Astrocyte of the hippocampus (primary cell): ENCODE measurements at places on chromosomes 13 and 19.

GRCh38 chr19:609004-609346 lies 19.3 kb downstream of the HCN2 start:
- DNase-seq, result peak; percentile 52

DNA sequence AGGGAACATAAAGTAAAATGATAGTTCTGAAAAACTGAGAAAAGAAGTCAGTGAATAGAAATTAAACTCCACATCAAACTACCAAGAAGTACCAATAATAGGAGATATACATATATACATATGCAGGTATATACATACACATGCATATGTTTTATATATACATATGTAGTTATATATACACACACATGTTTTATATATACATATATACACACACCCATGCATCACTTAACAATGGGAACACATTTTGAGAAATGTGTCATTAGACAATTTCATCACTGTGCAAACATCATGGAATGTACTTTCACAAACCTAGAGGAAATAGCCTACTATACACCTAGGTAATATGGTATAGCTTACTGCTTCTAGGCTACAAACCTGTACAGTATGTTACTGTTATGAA lies 626.8 kb upstream of the PCDH9 start:
- no peak for DNase-seq

DNA sequence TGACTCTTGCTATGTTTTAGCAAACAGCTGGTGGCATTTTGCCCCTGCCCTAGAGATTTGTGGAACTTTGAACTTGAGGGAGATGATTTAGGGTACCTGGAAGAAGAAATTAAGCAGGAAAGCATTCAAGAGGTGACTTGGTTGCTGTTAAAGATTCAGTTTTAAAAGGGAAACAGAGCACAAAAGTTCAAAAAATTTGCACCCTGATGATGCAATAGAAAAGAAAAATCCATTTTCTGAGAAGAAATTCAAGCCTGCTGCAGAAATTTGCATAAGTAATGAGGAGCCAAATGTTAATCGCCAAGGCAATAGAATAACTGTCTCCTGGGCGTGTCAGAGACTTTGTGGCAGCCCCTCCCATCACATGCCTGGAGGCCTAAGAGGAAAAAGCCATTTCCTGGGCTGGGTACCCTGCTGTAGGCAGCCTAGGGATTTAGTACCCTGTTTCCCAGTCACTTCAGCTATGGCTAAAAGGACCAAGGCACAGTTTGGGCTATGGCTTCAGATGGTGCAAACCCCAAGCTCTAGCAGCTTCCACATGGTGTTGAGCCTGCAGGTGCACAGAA lies 958.5 kb upstream of the MIR17HG start:
- no peak for DNase-seq

DNA sequence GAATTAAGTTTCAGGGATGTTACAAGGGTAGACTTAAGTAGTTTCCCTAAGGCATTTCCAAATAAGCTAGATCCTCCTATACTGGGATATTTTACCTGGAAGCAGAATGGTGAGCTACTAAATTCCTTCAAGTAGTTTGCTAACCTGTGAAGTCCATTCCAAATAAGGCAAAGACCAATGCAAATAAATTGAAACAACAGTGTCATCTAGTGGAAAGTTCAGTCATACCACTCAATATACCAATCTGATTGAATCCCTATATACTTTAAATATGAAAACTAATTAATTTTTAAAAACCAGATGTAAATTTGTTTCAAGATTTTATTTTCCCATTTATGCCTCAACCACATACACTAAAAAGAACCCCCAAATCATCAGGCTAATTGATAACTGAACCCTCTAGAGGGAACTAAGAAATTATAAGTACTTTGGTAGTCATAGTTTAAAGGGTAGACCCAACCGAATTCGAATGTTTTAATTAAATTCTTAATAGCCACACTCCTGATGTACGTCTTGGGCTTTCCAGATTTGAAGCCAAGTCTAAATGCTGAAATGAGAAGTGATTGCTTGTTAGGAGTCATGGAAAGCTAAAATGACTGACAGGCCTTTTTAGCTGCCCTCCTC lies 223.7 kb downstream of the TBC1D4 start:
- peak; percentile 69 for DNase-seq

DNA sequence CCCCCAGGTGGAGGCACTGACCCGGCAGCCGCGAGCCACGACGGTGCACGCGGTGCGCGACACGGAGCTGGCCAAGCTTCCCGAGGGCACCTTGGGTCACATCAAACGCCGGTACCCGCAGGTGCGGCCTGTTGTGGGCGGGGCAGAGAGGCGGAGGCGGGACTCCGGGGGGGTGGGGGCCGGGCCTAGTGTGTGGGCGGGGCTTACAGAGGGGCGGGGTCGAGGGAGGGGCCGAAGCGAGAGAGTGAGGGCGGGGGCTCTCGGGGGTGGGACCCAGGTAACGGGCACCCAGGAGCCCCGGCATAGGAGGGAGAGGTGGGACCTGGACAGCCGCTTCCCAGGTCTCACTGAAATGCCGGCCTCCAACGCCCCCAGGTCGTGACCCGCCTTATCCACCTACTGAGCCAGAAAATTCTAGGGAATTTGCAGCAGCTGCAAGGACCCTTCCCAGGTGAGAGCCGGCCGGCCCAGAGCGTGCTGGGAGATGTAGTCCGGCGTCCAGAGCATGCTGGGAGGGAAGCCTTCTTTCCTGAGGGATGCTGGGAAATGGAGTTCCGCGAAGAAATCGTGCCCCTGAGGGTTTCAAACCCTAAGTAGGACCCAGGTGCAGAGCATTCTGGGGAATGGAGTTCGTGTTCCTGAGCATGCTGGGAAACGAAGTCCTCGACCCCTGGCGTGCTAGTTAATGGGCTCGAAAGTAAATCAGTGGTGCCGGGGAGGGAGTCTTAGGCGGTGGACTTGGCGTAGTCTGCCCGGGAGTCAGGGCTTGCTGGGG lies 15.7 kb downstream of the PNPLA6 start:
- DNase-seq, result peak; percentile 88

DNA sequence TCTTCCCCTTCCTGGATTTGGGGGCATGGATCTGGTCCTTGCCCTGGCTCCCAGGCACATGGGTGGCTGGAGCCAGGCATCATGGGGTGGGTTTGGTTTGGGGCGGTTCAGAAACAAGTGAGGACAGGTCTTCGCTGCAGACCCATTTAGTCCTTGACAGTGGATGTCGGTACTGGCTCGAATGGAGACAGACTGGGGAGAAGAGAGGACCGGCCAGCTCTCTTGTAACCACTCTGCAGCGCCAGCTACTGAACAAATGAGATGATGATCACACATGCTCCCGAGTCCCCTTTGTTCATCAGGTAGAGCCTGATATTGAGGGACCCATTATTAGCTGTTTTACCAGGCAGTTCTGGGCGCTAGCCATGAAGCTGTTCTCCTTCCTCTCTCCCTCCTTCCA lies 64.5 kb downstream of the CHST8 start:
- DNase-seq, result no peak

DNA sequence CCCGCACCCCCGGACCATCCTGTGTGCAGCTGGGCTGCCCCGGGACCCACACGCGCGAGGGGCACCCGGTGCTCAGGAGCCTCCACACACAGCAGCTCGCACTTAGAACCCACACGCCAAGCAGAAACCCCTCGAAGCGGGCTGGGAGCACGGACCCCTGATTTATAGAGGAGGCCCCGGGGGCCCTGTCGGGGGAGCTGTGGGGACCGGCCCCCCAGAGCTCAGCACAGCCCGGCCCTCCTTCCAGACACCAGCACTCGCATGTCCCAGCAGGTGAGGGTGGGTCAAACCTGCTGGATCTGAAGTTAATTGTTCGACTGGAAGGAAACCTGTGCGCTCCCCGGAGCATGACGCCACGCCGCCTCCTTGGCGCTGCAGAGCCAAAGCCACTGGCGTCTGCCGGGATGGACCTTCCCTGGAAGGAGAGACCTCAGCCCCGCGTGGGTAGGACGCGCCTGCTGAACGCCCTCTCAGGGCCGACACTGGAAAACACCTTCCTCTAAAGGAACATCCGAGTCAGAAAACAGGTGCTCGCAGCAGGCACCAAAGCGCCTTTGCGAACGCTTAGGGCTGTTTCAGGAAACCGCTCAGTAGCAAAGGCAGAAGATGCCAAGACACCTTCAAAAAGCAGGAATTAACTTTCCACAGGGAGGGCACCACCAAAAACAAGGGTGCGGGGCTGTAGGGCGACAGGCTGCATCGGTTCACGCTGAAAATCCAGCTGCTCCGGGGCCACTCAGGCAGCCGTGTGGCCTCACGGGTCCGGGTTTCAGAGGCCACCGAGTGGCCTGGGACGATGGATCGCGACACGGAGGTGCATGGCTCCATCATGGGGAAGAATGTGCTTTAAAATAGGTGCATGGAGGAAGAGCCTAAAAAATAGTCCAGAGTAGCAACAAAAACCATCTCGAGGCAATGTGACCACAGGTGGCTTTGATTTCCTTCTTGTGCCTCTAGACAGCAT lies 37.8 kb upstream of the GRTP1 start:
- DNase-seq, result no peak

GRCh38 chr19:37691881-37692504 lies 27.6 kb downstream of the ZNF607 start:
- DNase-seq, result peak; percentile 90

DNA sequence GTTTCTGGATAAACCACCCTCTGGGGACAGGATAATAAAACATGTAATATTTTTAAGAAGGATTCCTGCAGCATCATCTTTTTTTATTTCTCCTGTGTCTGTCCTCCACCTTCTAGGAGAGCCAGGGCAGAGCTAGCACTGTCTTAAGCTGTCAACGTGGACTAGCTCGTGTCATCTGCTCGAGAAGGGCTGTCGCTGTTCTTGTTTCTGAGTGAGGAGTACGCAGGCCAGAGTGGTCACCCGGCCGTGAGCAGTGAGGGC lies 13.9 kb downstream of the CAPN12 start:
- DNase-seq, result no peak

GRCh38 chr13:30004204-30004603 lies 153.8 kb upstream of the UBL3 start:
- no peak for DNase-seq

DNA sequence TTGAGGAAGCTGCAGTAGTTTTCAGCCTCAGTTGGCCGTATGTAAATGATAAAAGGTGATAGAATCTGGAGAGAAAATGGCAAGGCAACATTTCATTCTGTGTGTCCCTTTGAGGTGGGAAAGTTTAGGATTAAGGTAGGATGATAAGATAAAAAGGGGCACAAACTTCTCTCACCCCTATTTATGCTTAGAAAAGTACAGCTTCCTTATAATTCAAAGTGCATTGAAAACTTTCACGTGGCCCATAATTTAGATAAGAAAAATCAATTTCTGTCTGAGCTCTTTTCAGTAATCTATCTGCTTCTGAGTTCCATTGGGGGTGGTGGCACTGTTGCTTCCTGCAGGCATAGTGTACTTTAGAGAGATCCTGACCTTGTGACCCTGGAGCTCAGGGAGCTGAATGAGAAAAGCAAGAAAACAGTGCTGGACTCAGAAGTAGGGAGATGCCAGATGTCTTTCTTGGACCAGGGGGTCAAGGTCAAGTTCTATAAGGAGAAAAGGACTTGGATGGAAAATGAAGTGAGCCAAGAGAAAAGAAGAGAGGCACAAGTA lies 187.3 kb downstream of the NDFIP2 start:
- DNase-seq, result no peak

- no peak for DNase-seq
These were observed 61.4 kb upstream of the SLITRK1 start for GRCh38 chr13:83943530-83944279.

DNA sequence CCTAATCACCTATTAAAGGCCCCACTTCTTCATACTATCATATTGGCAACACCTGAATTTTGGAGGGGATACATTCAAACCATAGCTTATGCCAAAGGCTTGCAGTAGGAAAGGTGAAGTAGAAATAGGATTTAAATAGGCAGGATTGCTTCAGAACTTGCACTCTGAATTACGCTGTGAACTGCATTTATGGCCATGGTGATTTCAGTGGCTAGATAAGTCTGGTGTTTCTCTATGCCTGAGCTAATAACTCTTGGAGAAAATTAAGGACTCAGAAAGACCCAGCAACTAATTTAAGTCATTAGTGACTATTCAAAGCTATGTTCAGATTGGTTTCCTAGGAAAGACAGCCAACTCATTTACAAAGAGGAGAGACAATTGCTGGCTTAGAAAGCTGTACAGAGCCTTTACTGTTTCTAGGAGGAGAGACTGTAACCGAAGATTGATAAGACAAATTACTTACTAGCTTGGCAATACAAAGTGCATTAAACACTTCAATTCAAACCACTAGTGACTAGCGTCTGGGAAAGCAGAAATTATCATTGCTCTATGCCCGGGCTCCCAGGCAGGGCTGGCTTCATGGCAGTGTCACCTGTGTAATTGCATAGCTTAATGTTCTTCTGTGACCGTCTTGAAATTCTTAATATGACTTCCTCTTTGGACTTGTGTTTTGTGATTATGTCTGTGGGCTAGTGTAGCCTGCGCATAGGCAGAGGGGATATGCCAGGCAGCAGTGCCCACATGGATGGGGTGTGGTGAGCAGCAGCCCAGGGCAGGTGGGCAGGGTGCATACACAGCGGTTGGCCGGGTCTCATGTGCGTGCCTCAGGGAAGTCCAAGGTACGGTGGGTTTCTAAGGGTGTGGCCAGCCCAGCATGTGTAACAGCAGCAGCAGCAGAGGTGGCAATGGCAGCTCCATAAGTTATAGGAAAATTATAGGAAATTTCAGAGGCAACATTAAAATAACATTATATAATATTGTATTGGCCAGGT lies 60.1 kb downstream of the KL start:
- no peak for DNase-seq

DNA sequence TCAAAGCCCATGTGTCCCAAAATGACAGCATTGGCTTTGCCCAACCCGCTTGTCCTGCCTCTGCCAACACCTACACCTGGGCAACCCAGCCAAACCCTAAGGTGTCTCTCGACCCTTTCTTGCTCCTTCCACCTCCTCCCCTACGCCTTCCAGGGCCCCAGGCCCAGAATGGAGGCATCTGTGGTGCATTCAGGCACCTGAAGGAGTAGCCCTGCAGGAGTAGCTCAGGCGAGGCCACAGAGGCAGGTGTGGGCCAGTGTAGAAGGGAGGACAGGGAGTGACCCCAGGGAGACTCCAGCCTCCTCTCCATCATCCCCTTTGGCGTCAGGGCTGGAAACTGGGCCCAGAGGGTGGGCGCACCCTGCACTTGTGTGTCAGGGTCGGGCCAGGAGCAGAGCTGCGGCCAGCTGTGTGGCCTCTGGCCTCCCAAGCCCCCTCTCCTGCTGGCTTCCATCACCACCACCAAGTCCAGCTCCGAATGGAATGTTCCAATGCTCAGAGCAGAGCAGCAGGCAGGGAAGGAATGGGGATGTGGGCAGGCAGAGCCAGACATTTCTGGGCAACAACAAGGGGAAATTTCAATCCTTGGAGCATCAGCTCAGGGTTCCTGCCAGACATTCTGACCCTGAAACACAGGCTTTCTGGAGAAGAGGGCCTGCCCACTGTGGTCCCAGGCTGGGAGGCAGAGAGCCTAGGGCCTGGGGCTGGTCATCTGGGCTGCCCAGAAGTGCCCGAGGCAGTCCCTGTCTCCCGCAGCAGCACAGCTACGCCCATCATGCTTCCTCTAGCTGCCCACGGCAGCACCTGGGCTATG lies 16.4 kb downstream of the PLEKHF1 start:
- peak; percentile 75 for DNase-seq
